ENCODE measurements at places on chromosomes 16 and 17. TPM values are rescaled to one million over a fixed set of nuclear protein-coding genes. Genes with fewer than 3 reads are reported as not detected.

NPIPB6 gene
- 7.3 TPM for total RNA-seq

WFIKKN2 gene
- total RNA-seq, result not detected

GRCh38 chr17:44448412-44448811, 54.8 kb downstream of the GPATCH8 start:
- no peaks in the 10 kb centered on the region for H3K36me3 ChIP-seq
- no peak overlapping the region for H3K4me3 ChIP-seq
- H3K4me1 ChIP-seq, result no peaks in the 10 kb centered on the region
- no peaks in the 10 kb centered on the region for H3K27me3 ChIP-seq
- no peak overlapping the region for H3K27ac ChIP-seq
- no peak for DNase-seq

- no peaks in the 10 kb centered on the region for H3K4me1 ChIP-seq
- no peak for DNase-seq
- H3K27ac ChIP-seq, result no peak overlapping the region
Measured at GRCh38 chr16:6341981-6342380, 990.7 kb upstream of the RBFOX1 start.

GRCh38 chr17:13601776-13602551, at the start of gene HS3ST3A1:
TSS of gene HS3ST3A1 (minus strand) at chr17:13601929. CDS start at chr17:13601129, 800 bp downstream.
- no peaks in the 10 kb centered on the region for H3K27me3 ChIP-seq
- H3K36me3 ChIP-seq, result no peaks in the 10 kb centered on the region
- peaks cover 4% of the 10 kb centered on the region for H3K4me1 ChIP-seq

GRCh38 chr17:65278050-65278819, 141.1 kb downstream of the RGS9 start:
- H3K27me3 ChIP-seq, result no peaks in the 10 kb centered on the region
- H3K4me3 ChIP-seq, result no peak overlapping the region
- DNase-seq, result no peak
- no peaks in the 10 kb centered on the region for H3K36me3 ChIP-seq
- no peaks in the 10 kb centered on the region for H3K4me1 ChIP-seq

Measured in naive thymus-derived CD4-positive, alpha-beta T cell (primary cell).